ENCODE measurements at places on chromosomes 16 and 17.

- DNase-seq: no peak
These were observed 3.3 kb upstream of the USP31 start for GRCh38 chr16:23152386-23153178.

DNA sequence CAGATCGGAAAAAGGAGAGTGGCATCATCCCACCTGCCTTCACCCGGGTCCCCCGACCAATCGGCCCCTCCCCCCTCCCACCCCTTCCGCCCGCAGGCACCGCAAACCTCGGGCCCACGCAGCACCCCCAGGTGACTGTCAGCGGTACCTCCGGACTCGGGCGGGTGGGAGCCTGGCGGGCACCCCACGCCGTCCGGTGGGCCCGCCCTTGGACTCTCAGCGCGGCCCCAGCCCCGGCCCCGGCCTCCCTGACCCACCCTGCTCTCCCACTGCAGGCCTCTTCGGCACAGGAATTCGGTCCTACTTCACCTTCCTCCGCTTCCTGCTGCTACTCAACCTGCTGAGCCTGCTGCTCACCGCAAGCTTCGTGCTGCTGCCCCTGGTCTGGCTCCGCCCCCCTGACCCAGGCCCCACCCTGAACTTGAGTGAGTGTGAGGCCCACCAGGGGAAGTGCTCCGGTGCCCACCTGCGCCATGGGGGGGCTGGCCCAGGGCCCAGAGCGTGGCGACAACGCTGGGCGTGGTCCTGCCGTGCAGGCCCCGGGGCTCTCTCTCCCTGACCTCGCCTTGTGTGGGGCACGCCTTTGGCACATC, 1.6 kb downstream of the TMC8 start:
- DNase-seq: no peak

GRCh38 chr17:4588391-4588790, 4.1 kb downstream of the SMTNL2 start:
- DNase-seq: no peak

- DNase-seq: no peak
These were observed 43.5 kb downstream of the MAP1LC3B start for GRCh38 chr16:87435372-87436224.

DNA sequence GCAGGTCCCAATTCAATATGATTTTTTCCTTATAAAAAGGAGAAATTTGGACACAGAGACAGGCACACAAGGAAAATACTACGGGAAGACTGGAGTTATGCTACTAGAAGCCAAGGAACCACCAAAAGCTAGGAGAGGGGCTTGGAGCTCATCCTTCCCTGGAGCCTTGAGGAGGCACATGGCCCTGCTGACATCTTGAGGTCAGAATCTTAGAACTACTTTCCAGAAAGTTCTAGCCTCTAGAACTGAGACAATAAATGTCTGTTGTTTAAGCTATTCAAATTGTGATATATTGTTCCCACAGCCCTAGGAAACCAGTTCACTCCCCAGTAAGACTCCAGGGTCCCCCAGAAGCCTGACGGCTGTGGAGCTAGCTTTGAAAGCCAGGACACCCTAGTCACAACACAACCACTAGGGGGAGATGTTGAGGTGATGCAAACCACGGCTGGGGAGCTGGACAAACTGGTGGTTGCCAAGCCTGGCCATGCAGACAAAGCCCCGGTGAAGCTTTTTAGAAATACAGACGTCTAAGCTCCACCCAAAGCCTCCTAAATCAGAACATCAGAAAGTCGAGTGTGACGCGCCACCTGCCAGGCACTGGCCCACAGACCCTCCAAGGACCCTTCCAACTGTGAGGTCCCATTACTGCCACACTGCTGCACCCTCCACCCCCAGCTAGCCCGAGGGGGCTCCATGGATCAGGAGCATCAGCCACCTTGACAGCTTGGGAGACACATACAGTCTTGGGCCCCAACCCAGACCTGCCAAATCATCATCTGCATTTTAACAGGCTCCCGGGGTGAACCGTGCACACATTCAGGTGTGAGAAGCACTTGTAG, 106.4 kb downstream of the SLC39A11 start:
- DNase-seq: no peak
